ENCODE measurements at places on chromosomes 2 and 18.
A peak's percentile ranks its signal among the peaks of the same experiment; 100 is the strongest.

GRCh38 chr18:71398531-71398930 is 1109.7 kb downstream of the SOCS6 start:
- DNase-seq: peak; percentile 26

- DNase-seq: no peak
Observed at GRCh38 chr2:8232871-8233270, 449.0 kb upstream of the ID2 start.

DNA sequence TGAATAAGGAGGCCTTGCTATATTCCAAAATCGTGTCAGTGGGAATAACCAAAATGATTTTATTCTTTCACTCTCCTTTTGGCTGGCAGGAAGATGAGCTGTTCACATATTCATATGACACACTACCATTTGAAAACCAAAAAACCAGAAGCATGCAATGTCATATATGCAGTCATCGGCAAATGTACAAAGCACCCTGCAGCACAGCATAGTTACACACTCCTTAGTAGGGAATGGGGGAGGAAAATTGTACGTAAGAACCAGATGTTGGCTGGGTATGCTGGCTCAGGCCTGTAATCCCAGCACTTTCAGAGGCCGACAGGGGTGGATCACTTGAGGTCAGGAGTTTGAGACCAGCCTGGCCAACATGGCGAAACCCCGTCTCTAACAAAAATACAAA is 176.6 kb downstream of the GFPT1 start:
- no peak for DNase-seq

DNA sequence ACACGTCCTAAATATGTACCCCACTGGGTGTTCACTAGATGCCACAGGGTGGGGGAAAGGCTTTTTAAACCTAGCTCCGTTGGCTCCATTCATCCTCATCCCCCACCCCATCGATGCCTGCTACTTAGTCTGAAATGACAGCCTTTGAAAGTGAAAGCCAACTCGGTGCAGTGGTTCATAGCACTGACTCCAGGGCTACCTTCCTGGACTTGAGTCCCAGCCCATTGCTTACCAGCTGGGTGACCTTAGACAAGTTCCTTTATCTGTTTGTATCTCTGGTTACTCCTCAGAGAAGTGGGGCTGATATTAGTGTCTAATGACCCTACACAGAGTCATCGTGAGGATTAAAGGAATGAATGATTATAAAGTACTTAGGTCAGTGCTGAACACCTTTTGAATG is 24.4 kb downstream of the EHD3 start:
- DNase-seq: no peak

DNA sequence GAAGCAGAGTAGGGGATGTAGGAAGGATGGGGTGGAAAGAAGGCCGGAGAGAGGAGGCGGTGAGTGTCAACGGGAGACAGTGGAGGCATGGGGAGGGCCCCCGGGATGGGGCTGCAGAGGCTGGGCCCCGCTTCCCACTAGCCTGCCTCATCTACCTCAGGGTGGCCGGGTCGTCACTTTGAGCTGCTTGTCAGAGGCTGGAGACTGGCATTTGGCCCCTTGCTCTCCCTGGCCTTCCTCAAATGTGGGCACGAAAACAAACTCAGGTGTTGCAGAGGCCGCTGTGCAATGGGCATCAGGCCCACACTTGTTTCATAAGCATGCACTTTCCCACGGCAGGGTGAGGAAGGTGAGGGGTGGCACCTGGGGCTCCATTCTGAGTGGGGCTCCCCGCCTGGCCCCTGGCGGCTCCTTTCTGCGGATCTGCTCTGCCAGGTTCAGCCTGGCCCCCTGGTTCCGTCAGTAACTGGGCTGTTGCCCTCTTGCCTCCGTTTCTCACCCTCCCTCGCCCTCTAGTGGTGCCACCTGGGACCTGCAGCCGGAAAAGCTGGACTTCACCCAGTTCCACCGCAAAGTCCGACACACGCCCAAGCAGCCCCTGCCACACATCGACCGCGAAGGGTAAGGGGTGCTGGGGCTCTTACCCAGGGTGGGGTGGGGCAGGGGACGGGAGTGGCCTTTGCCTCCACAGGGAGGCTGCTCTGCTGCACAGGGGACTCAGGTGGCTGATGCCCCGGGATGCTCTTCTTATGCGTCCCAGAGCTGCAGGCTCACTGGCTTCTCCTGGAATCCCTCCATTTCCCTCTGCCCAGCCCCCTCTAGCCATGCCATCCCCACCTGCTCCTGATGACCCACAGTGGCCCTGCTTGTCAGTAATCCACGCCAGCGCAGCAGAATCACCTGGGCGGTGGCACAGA is 125.4 kb downstream of the CTIF start:
- peak; percentile 73 for DNase-seq

DNA sequence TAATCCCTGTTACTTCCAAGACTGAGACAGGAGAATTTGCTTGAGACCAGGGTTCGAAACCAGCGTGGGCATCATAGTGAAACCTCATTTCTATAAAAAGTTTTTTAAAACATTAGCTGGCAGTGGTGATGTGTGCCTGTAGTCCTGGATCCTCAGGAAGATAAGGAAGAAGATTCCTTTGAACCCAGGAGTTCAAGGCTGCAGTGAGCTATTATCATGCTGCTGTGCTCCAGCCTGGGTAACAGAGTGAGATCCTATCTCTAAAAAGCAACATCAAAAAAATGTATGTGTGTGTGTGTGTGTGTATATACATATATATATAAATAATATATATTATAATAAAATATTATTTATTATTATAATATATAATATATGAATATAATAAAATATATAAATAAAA is 1417.6 kb upstream of the CDH2 start:
- DNase-seq: no peak

DNA sequence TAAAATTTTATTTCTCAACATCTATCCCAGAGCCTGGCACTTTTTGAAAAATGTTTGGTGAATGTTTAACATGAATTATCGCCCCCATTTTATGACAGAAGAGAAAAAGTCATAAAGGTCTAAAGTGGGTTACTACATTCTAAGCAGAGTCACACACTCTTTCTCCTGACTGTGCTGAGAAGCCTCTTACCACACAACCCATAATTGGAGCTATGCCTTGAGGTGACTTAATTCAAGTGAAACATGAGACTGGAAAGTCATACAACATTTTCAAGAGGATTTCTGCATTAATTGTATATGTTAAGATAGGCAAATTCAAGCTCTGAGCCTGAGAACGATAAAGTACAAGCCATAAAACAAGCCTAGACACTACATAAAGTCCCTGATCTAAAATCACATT is 3.1 kb upstream of the DSEL start:
- no peak for DNase-seq

- DNase-seq: no peak
Observed at GRCh38 chr2:136284226-136285119, 166.5 kb upstream of the CXCR4 start.

GRCh38 chr2:88885275-88885674 is 193.8 kb downstream of the RPIA start:
- DNase-seq: no peak
